ENCODE measurements at places on chromosomes 1 and 21.

GRCh38 chr1:110746644-110747259, 72.0 kb upstream of the KCNA3 start:
- DNase-seq, result no peak

DNA sequence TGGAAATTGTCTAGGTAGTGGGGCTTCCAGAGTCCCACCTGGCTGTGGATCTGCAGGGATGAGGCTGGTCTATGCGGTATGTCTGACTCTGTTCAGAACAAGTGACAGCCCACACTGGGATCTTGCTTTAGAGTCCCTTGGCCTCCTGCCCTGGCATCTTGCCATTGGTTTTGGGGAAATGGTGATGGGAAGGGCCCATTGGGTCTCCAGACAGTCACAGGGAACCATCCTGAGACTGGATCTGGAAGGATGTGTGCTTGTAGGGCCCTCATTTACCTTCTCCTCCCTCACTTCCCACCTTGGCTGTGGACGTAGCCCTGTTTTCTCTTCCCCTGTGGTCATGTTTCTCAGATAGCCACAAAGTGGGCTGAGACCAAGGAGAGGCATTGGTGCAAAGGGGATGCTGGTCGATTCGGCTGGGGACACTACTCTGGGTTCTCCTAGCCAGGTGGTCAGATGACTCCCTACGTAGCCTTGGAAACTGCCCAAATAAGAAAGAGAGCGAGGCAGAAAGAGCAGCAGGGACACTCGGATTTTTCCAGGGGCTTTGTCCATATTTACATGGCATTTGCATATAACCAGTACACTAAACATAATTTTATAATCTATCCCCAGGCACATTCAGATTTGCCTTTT, 15.1 kb downstream of the SOX13 start:
- DNase-seq, result no peak

GRCh38 chr1:9247894-9248293, 13.3 kb downstream of the H6PD start:
- no peak for DNase-seq

- no peak for DNase-seq
These were observed 2.0 kb downstream of the SRSF4 start for GRCh38 chr1:29179641-29180184.

DNA sequence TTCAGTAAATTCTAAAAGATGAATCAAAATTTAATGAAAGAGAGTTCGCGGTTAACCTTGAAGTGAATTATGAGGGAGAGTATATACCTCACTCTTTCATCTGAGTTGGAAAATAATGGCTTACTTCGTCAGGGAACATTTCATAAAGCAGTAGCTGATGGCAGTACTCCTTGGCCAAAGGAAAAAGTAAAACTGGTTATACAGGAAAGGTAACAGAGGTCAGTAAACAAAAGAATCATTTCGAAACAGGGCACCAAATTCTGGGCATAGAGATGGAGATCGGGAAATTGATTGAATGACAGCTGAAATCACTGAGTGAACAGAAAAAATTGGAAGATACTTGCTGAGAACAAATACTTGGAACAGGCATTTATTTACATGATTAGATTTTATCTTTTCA, 199.0 kb downstream of the OLFM3 start:
- no peak for DNase-seq

GRCh38 chr21:26064506-26064905, 106.1 kb downstream of the APP start:
- DNase-seq, result no peak

DNA sequence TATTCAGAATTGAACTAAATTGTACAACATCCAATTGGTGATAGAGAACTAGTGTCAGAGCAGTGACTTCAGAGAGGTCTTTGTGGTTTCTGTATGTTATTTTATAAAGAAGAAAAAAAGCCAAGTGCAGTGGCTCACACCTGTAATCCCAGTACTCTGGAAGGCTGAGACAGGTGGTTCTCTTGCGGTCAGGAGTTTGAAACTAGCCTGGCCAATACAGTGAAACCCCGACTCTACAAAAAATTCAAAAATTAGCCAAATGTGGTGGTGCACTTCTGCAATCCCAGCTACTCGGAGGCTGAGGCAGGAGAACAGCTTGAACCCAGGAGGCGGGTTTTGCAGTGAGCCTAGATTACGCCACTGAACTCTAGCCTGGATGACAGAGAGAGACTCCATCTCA, 90.7 kb downstream of the ASH1L start:
- no peak for DNase-seq

GRCh38 chr1:33429332-33429731, 1.6 kb downstream of the PHC2 start:
- DNase-seq, result no peak

DNA sequence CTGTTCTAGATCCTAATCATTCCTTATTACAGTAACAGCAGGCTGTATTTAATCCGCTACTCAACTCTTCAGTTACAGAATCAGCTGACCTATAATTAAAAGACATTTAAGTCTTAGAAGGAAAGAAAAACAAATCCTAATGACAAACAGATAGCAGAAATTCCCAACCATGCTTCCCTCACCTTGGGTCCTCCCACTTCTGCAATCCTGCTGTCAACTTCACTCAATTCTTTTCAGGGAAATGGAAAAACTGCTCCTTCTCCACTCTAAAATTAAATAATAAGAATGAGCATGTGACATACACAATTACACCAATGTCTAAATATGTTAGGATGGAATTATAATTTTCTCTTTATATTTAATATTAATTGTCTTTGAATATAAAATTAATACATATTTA, 182.6 kb upstream of the LYPLAL1 start:
- DNase-seq, result peak; percentile 31

GRCh38 chr1:156839426-156840109, 19.3 kb downstream of the INSRR start:
- peak; percentile 44 for DNase-seq

GRCh38 chr1:203378556-203379245, 27.8 kb upstream of the FMOD start:
- no peak for DNase-seq

DNA sequence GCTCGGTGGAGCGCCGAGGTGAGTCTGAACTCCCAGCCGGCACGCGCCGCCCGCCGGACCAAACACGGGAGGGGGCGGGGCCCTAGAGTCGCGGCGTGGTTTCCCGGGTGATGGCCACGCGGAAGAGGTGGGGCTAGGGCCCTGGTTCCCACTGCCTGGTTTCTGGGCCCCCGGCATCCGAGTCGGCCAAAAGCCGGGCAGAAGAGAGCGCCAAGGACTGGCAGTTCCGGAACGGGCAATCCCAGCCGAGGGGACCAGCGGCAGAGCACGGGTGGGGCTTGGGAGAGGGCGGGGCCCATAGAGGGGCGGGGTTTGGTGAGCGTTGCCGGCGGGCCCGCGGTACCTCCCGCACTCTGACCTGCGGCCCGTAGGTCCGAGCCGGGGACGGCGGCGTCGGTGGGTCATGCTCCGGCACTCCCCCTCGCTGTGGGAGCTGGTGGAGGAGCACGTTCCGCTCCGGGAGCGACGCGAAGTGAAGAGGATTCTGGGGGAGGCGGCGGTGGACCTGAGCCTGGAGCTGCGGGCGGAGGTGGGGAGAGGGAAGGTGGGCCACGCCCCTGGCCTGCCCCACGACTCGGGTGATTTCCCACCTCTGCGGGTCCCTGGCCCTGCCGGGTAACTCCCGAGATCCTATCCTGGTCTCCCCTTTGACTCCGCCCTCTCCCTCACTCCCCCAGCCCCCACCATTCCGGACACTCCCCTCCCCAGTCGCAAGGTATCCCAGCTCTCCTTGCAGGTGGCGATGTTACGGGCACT, at the start of gene CCDC24:
Gene CCDC24 (plus strand): TSS at position 124 of the 756 bp plus-strand sequence. CDS start 280 bp downstream, at position 404.
- peak; percentile 99 for DNase-seq

- no peak for DNase-seq
These were observed 49.6 kb downstream of the PLA2G4A start for GRCh38 chr1:186878356-186878755.

DNA sequence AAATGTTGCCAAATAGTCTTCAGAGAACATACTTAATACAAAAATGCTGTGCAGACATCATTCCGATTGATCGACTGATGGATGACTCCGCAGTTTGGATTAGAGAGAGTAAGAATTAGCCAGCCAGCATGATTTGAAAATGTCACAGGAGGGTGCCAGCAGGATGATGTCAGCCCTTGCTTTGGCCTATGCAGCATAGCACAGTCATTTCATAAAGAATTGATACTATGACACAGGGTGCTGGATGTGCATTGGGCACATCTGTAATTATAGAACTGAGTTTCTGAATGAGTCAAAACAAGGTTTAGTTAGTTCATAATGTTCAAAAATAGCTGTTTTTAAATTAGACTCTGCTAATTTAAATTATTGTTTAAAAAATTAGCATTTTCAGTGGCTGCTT, 21.6 kb upstream of the TRAF5 start:
- peak; percentile 65 for DNase-seq

DNA sequence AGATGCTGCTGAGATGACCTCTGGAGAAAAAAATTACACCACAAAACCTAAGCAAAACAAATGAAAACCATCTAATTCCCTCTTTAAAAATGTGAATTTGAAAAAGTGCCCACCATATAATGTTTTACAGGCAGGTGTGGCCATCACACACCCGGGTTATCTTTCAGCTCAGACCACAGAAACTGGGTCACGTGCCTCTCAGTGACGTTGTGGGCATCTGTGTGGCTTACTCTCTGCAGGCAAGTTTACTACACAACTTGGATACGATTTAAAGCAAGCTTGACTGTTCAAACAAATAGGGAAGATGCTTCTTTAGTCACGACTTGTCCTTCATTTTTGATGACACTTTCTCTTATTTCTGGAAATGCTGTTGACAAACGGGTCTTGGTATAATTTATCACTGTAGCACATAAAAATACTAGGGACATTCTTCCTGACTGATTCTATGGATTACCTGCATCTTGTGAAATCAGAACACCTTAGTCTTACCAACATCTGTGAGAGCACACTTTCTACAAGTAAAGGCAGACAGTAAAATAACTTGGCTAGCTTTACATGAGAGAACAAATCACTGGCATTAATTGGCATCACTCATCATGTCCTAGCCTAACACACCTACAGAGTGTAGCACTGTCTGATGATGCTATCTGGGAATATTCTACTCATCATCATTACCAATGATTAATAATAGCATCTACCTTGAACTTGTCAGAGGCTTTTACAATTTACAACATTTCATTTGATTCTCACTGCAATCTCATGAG, 89.3 kb upstream of the EDEM3 start:
- no peak for DNase-seq

DNA sequence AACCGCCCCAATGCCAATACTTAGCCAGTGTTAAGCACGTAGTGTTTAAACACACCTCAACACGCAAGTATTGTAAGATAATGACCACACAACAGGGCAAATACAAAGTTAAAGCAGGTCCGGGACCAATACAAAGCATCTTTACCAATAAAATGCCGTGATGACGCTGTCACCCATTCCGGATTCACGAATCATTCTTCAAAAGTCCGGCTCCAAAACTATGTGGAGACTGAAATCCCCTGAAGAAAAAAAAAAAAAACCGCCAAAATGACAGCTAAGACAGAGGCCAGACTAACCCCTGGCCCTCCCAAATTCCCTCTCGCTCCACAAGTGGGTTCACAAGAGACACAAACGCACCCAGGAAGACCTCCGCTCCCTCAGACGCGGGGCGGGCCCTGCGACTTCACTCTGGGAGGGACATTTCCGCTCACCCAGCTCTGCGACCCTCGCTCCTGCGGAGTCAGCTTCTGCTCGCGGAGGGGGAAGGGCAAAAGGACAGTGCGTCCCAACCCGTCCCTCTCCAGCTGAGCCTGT, 625 bp upstream of the DARS2 start:
- DNase-seq, result peak; percentile 63

- no peak for DNase-seq
These were observed 11.2 kb downstream of the THEMIS2 start for GRCh38 chr1:27883536-27883935.

DNA sequence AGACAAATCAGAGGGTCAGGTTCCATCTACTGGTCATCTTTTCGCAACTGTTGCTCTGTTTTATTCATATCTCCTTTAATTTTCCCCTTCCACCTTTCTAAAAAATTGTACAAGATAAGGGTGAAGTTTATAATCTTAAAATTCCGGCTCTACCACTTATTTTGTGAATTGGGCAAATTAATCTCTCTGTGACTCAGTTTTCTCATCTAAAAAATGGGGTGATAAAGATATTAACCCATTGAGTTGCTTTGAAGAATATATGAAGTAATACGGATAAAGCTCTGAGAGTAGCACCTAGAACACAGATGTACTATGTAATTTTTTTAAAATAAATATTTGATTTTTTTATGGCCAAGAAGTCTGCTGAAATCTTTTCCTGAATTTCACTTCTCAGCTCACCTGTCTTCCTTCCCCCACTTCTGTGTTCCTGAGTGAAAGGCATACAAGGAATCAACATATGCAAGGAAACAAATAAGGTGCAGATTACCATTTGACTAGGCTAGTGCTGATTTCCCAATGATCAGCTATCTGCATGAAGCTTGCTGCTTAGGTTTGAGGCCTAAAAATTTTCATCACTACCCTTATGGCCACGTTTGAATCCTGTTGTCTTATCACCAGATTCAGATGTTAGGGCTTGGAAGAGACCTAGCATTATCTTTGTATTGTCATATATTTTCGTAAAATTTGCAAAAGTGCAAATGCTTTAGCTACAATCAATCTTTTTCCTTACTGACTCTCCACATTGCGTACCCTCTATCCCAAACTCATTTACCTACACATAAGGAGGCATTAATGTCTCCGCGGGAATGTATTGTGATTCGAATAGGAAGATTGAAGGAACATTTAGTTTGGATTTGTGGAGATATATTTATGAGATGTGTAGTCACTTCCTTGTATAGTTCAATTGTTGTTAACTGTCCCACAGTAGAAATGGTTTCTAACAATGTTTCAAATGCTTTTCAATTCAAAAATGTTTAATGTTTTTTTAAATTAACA, 718.3 kb upstream of the PTBP2 start:
- no peak for DNase-seq

DNA sequence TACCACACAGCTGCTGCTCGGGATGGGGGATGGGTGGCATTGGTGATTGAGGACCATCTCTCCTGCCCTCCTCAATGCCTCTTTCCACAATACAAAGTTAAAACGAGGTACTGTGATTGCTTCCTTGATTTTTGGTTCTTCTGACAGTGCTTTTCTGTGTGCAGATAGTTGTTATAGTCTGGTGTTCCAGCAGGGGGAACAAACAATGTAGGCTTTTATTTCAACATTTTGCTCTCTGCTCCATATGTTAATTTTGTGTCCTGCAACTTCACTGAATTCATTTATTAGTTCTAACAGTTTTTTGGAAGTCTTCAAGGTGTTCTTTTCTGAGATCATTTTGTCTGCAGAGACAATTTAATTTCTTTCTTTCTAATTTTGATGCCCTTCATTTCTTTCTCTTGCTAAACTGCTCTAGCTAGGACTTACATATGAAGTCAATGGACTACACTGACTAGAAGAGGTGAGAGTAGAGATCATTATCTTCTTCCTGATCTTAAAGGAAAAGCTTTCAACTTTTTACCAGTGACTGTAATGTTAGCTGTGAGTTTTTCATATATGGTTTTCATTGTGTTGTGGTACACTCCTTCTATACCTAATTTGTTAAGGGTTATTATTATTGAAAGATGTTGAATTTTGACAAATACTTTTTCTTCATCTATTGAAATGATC, 45.4 kb downstream of the TNFSF18 start:
- no peak for DNase-seq

GRCh38 chr1:210292231-210292871, 36.4 kb upstream of the HHAT start:
- DNase-seq, result peak; percentile 85

- no peak for DNase-seq
These were observed 28.1 kb downstream of the ADARB1 start for GRCh38 chr21:45102391-45102932.

Measured in osteoblast (primary cell).